ENCODE measurements at places on chromosomes 3 and 15.

DNA sequence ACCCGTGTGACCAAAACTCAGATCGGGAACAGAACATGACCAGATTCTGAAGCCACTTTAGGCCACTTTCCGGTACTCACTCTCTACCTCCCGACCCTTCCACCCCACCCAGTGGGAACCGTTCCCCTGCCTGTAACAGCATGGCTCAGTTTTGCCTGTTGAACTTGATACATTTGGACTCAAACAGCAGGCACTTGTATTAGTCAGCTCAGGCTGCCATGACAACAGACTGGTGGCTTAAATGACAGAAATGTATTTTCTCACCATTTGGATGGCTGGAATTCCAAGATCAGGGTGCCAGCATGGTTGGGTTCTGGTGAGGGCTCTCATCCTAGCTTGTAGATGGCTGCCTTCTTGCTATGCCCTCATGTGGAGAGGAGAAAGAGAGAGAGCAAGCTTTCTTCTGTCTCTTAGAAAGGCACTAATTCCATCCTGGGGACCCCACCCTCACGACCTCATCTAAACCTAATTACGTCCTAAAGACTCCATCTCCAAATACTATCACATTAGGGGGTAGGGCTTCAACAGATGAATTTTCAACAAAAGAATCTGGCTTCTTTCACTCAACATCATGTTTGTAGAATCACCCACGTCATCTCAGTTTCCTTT is 9.3 kb upstream of the SSUH2 start:
- no peak for DNase-seq

DNA sequence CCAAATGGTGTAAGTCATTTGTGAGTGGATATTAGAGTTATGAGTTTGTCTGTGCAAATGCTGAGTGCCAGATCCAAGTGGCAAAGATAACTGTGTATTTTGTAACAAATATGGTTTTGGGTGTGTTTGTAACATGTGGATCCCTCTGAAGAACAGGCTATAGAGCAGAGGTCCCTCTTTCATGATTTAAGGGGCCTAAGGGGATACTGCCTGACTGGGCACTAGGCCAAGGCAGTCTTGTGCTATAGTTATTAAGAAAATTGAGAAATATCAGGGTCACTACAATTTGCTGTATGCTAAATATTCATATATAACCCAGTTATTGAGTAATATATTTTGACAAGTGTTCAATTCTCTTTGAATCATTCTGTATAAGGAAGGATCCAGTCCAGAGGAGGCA is 555.6 kb upstream of the RGMA start:
- DNase-seq: no peak

DNA sequence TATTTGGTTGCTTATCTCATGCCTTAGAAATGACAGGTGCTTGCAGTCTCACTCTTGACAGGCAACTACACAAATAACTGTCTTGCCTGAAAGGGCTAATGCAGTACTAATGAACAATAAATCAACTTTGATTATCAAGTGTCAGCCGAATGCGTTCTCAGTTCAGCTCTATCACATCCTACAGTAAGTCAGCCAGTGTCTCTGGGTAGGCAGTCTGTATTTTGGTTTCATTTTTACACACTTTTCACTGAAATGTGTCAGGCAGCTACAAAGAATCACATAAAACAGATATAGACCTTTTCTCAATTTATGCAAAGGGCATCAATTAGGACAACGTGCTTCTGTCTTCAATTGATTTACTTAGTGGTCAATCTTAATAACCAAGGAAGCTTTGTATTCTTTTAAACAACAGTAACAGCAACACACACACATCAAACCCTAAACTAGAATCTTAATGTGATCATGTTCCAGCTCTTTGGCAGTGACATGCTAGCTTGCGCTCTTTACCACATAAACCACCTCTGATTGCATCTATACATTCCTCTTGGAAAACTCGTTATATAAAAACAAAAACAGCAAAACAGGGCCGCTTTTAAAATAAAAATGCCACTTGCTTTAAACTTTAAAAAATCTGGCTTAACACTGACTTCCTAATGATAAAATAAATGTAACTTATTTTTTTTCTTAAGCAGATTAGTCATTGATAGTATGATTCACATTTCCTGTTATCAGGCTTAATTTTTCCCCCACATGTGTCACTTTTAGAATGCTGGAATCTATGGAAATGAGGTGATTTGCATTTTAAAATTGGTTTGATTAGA is 520.4 kb downstream of the FOXP1 start:
- DNase-seq: peak; percentile 60

- DNase-seq: no peak
Measured at GRCh38 chr3:143979813-143980212, 8.2 kb downstream of the DIPK2A start.

GRCh38 chr15:66163553-66163952 is 90.0 kb downstream of the MEGF11 start:
- no peak for DNase-seq

GRCh38 chr15:56234804-56235203 is 8.9 kb downstream of the RFX7 start:
- DNase-seq: no peak

DNA sequence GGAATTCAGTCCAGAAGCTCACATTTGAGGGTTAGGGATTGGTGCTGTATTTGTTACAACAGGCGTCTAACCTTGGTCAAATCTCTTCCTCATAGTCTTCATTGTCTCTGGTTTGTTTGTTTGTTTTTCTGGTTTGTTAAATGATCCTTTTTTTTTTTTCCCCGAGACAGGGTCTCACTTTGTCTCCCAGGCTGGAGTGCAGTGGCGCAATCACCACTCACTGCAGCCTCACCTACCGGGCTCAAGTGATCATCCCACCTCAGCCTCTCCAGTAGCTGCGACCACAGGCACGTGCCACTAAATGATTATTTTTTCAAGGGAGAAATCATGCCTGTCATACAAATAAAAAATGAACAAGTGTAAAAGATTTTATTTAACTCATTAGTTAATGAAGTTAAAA is 14.3 kb upstream of the ADPGK start:
- no peak for DNase-seq

- no peak for DNase-seq
Measured at GRCh38 chr3:128782282-128783146, 56.5 kb downstream of the RAB7A start.

GRCh38 chr15:80691575-80691974 is 3.5 kb upstream of the ABHD17C start:
- no peak for DNase-seq

DNA sequence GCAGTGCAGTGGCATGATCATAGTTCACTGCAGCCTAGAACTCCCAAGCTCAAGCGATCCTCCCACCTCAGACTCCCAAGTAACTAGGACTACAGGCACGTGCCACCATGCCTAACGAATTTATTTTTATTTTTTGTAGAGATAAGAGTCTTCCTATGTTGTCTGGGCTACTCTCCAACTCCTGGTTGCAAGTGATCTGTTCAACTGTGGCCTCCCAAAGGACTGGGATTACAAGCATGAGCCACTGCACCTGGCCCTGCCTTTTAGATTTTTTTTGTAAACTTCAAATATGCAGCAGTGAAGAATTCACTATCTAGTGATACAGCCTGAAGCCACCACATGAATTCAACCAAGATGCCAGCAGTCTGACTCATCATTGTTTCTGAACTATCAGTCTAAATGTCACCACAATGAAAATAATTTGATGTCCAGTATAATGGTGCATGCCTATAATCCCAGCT is 32.7 kb downstream of the UBXN7 start:
- DNase-seq: peak; percentile 77

- DNase-seq: no peak
Measured at GRCh38 chr3:4514321-4514720, 21.2 kb downstream of the ITPR1 start.

DNA sequence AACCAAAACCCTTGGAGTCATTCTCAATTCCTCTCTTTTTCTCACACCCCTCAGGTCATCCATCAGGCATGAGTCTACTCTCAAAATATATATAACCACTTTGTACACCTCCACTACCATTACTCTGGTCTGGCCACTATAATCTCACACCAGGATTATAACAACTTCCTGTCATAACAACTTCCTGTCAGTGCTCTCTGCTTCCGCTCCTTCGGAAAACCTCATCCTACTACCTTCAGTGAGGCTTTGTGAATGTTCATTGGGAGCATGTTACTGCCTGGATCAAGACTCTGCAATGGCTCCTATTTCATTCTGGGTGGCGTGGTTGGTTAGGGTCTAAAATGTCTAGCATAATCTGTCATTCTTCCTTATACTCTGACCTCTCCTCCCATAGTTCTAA is 447.4 kb downstream of the MAGI1 start:
- no peak for DNase-seq

DNA sequence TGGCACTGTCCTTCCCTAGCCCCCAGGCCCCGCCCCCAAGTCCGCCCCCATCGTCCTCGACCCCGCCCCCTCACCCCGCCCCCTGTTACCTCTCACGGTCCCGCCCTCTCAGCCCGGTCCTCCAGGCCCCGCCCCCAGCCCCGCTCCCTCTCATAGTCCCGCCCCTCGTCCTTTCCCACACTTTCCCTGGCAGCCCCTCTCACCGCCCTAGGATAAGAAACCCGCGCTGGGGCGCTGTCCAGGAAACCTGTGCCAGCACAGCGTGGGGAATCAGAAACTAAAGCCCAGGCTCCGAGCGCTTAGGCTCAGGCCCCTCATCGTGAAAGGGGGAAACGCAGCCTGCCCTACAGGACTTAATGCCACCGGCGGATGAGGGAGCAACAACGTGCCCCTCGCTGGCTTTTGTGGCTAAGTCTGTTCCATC is 20.9 kb downstream of the TRPM1 start:
- DNase-seq: peak; percentile 69

DNA sequence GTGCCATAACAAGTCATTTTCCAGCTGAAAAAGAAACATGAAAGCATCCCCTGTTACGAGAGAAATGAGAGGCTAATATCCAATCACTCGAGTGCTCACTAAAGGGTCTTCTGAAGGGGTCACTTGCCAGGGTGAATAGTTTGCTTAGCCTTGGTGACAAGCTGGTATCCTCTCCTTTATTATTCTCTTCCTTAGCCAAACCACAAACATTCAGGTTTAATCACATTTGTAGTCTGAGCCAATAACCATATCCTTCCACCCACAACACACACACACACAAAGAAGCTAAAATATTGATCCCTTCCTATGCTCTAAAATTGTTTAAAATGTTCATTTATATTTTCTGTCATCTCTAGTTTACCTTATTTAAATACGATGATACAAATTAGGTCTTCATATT is 240.5 kb upstream of the TMCO5A start:
- DNase-seq: no peak

GRCh38 chr3:52529376-52530333 is 4.0 kb downstream of the NT5DC2 start:
- DNase-seq: peak; percentile 63

GRCh38 chr15:89898614-89899294 is 5.0 kb upstream of the AP3S2 start:
- peak; percentile 48 for DNase-seq

GRCh38 chr3:102183623-102184022 is 251.2 kb upstream of the ZPLD1 start:
- no peak for DNase-seq

DNA sequence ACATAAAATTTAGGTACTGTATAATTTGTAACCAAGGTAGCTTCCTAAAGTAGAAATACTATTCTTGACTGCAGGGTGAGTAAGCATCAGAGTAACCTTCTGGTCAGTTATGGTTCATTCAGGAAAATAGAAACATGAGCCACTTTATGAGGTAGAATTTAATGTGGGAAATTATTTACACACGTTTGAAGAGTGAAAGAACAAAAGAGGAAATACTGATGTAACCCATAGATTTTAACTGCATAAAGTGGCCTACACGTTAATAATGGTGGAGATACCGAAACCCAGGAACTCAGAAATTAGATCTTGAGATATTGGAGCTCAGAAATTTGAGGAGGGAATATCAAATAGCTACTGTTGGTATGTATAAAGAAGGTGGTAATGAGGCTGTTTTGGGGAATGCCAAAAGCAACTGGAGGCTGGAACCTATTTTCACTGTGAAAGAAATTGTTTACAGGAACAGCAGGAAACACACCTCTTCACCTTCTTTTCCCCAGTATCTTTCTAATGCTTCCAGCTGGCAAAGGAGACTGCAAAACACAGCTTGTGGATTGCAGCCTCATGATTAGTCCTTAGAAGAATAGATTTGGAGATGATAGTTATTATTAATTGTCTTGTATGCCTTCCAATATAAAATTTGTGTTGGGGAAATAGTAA is 216.1 kb downstream of the DOCK3 start:
- DNase-seq: no peak

GRCh38 chr3:154584041-154584440 is 154.1 kb upstream of the GPR149 start:
- no peak for DNase-seq

DNA sequence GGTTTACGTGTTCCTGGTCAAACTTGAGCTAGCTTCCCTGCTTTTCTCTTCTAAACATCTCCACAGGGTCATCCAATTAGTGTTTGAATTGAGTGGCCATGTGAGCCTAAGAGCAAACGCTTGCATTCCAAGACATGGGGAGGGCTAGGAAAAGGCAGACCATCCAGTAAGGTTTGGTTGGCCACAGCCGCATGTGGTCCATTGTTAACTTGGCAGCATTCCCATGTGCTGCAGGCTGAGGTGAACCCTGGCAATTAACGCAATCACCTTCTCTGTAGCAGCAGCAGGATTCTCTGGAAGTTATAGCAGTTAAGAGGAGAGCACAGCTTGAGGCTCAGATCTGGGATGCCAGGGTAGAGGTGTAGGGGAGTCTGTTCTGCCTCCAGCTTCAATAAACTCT is 502.2 kb upstream of the LMCD1 start:
- DNase-seq: no peak

DNA sequence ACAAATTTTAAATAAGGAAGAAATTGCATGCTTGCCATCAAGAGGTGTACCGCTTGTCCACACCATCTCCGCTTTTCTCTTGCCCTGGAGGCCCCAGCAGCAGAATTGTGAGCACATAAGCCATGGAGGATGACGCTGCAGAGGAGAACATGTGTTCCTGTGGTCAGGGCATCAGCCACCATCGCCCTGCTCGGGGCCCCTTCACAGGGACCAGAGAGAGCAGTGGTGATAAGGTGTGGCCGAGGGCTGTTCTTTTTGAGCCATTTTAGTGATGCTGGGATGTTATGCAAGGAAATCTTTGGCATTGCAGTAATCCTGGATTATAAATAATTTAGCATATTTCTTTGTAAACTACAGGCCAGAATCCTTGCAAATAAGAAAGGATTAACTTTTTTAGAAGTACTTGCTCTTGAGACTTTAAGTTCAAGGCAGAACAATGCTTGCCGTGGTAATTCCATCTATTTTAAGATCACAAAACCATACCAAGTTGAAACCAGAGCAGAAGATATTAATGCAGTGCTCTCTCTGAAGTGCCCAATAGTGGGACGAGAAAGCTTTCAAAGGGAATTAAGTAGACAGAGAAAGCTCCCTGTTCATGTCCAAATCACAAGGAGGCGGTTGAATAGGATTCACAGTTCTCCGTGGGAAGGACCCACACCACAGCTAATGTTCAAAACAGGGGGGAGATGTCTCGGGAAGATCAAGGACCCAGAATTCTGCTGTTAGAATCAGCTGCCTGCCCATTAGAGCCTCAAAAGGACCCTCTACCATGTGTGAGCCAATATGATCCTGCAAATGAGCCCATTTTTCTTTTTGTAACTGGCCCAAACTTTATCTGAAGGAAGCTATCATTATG is 338.5 kb downstream of the RORA start:
- DNase-seq: no peak

- no peak for DNase-seq
Measured at GRCh38 chr3:57889807-57890206, 118.4 kb upstream of the FLNB start.

- DNase-seq: no peak
Measured at GRCh38 chr3:126867190-126867862, 115.6 kb upstream of the PLXNA1 start.
